ENCODE measurements at places on chromosomes 1 and 21.

DNA sequence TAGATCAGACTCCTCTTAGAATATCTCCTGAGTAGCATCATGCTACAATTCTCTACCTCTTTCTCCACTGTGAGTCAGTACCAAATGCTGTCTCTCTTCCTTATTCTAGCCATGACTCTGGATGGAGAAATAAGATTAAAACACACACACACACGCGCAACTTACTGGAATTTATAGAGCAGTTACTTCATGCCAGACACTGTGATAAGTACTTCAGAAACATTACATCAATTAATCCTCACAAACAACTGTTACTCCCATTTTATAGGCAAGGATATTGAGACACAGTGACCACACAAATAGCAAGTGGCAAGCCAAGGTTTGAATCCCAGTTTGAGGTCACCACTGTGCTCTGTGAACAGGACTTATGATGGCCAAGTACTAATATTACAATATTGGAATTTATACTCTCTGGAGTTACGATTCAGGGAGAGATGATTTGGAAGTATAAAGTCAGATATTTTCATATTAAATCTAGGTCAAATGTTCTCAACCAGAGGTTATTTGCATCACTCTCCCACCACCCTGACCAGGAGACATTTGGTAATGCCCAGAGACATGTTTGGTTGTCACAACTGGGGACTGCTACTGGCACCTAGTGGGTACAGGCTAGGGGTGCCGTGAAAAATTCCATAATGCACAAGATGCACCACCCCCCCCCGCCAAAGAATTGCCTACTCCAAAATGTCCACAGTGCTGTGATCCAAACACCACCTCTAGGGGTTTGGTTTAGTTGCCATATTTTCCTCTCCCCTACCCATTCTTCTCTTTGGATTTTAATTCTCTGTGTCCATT, 221.6 kb downstream of the LTN1 start:
- DNase-seq, result no peak

- no peak for DNase-seq
Measured at GRCh38 chr1:235108876-235109275, 19.8 kb downstream of the TOMM20 start.

DNA sequence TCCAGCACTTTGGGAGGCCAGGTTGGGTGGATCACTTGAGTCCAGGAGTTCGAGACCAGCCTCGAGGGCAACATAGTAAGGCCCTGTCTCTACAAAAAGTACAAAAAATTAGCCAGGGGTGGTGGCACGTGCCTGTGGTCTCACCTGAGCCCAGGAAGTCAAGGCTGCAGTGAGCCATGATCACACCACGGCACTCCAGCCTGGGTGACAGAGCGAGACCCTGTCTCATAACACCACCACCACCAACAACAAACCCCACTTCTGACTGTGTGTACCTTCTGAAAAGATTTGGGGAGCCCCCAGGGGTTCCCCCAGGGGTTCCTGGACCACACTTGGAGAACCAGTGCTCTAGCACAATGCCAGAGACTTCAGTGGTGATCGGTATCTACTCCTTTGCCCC, 29.9 kb downstream of the NUAK2 start:
- no peak for DNase-seq

- DNase-seq, result no peak
Measured at GRCh38 chr1:170604889-170605288, 59.0 kb upstream of the PRRX1 start.

DNA sequence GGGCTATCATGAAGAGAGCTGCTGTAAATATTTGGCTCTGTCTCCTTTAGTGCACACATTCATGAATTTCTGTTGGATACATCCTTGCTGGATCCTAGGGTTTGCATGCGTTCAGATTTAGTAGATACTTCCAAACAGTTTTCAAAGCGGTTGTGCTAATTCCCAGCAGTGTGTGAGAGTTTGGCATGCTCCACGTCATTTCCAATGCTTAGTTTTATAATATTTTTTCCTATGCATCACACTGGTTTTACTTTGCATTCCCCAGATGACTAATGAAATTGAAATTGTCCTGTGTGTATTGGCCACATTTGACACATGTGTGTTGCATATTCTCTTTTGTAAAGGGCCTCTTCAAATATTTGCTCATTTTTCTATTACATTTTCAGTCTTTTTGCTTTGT, 18.5 kb upstream of the AADACL3 start:
- no peak for DNase-seq

GRCh38 chr1:66519992-66520391, 14.0 kb upstream of the SGIP1 start:
- no peak for DNase-seq

- no peak for DNase-seq
Measured at GRCh38 chr1:91506071-91506470, 5.4 kb downstream of the CDC7 start.

GRCh38 chr1:183986941-183987340, 50.6 kb downstream of the COLGALT2 start:
- DNase-seq, result no peak

- DNase-seq, result no peak
Measured at GRCh38 chr1:163596541-163597258, 274.9 kb downstream of the NUF2 start.

DNA sequence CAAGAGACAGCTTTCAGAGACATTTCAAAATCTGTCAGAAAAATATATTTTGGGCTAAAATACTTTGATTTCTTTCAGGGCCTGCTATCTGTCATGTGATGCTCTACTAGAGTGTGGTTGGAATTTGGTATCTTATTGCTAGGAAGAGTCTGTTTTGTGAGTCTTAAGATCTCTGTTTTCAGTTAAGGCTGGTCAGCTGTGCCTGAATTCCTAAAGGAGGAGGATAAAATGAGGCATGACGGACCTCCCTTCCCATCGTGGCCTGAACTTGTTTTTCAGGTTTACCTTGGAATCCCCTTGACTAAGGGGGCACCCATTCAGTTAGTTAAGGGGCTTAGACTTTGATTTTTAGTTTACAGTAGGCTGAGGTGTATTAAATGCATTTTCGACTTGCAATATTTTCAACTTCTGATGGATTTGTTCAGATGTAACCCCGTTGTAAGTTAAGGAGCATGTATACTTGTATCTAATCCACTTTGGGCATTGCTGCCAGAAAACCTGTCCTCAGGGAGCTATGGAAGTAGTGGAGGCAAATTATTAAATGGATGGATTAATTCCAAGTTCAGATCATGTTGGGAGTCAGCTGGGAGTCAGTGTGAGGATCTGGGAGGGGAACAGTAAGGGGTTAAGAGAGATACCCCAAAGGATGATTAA, 18.3 kb downstream of the CAPN2 start:
- DNase-seq, result no peak

GRCh38 chr1:31752258-31752657, 11.9 kb downstream of the ADGRB2 start:
- DNase-seq, result no peak

GRCh38 chr1:248825136-248825535, 579 bp downstream of the SH3BP5L start:
- DNase-seq, result no peak

DNA sequence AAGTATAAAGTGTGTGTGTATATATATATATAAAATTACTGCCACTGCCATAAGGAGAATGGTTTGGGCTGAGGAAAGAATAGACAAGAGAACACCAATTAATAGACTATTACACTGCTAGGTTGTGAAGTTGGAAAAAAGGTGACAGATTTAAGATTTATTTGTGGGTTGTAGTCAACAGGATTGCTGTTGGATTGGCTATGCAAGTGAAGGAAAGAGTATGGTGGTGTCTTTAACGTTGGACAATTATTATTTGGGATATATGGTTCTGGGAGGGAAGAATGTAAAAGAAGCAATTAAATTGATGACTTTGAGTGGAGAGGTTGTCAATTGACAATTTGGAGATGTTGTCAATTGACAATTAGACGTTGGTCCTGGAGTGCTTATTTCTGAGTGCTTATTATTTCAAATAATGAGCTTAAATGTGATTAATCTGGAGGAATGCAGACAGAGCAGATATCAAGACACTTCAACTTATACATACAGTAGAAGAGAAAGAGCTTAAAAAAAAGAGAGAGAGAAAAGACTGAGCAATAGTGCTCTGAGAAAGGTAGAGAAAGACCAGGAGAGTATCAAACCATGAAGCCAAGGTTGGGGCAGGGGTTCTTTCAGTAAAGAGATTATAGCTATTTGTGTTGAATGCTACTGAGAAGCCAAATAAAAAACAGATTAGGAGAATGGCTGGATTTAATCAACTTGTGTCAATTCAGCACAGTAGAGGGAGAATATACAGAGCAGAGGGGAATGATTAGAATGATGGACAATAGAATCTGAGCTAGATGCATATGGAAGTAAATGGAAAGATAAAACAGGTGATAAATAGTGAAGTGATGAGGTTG, 9.7 kb downstream of the PTGS2 start:
- DNase-seq, result no peak
